Spinal cord (tissue), 10 donors: ENCODE measurements at places on chromosomes 12 and 14.

DNA sequence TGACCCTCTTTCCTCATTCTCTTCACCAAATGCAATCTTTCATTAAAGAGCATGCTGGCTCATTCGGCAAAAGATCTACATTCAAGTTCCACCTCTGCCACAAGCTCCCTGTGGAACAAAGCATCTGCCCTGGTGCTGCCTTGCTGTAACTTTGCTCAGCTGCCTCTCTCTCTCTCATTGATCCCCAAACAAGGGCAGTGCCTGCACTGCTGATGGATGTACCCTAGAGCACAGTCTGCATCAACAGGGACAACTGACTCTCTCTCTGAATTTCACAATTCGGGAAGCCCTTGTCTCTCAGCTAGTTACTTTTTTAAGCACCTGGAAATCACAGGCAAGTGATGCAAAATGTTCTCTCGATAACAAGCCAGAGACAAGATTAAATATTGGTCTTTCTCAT lies 174.0 kb upstream of the DIO2 start:
- DNase-seq = no peak

GRCh38 chr12:132619386-132620112 lies 973 bp downstream of the P2RX2 start:
- no peak for DNase-seq

DNA sequence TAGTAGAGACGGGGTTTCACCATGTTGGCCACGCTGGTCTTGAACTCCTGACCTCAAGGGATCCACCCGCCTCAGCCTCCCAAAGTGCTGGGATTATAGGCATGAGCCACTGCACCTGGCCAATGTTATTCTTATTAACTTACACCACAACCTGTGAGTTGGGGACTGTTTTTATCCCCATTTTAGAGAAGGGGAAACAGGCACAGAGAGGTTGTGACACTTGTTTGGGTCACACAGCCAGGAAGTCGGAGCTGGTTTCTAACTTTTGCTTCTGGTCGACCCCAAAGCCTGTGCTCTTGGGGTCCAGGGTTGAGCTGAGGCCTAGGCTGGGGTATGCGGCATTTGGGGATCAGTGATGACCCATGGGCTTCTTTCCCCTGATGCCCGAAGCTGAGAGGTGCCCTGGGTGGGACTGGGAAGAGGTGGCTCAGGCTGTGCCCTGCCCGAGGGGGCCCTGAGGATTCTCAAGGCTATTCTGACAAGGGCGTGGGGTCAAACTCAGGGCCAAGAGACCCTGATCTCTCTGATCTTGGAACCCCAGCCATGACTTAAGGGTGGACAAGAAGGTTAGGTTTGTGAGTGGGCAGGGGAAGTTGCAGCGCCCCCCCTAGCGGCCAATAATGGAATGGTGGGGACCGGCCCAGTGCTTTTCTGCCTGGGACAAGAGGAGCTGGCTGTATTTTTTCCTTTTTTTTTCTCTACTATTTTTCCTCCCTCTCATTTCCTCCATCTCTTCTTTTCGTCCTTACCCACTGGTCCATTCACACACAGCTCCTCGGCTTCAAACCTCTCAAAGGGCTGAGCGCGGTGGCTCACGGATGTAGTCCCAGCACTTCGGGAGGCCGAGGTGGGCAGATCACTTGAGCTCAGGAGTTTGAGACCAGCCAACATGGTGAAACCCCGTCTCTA lies 3.0 kb downstream of the SDSL start:
- DNase-seq = peak; percentile 30

DNA sequence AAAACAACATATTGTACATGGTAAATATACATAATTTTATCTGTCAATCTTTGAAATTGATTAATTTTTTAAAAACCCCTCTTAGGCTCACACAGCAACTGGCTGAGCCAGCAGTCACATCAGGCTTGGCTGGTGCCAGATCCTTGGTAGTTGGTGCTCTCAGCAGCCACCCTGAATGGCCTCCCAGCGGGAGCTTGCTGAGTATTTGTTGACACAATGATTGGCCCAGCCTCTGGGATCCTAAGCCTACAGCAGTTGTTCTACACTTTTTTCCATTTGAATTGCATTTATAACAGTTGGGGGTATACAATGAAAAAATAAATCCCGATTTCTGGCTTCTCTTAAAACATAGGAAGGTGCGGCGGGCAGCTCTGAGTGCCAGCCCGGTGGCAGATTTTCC lies 11.1 kb downstream of the PRKAB1 start:
- DNase-seq = no peak

GRCh38 chr12:26062006-26062405 lies 62.8 kb downstream of the BHLHE41 start:
- DNase-seq = no peak

DNA sequence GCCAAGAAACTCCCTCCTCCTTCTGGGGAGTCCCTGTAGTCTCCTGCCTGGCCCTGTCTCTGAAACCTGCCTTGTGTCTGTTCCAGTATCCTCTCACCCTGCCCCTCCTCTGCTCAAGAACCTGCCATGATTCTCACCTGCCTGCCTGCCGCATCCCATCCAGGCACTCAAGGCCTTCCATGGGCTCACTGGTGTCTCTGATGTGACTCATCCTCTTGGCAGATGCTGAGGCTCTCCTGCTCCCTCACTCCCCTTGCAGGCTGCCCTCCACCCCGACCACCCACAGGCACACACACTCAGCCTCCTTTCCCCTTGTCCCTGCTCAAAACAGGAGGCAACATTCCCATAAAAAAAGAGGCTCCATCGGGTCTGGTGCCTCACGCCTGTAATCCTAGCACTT lies 5.8 kb upstream of the BEGAIN start:
- no peak for DNase-seq

GRCh38 chr14:33175951-33176350 lies 237.3 kb downstream of the NPAS3 start:
- DNase-seq = no peak

DNA sequence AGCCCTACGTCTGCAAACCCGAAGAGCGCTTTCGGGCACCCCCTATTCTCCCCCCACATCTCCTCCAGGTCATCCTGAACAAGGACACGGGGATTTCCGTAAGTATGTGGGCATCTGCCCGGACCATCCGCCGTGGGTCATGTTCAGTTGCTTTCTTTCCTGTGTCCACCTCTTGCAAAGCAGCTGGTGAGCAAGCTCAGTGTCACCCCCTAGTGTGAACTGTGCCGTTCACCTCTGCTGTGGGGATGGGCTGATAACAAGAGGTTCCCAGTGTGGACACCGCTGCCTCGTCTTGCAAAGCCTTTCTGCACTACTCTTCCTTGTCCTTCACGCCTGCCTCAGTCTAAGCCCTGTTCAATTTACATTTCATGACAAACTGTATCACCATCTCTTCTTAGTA lies 8.6 kb downstream of the PRKAB1 start:
- DNase-seq = no peak

- no peak for DNase-seq
Measured at GRCh38 chr12:114248527-114248926, 157.4 kb downstream of the TBX5 start.

- no peak for DNase-seq
Measured at GRCh38 chr12:5262450-5262849, 169.5 kb upstream of the NTF3 start.

- DNase-seq = no peak
Measured at GRCh38 chr14:100082723-100083122, 17.5 kb downstream of the EVL start.
